ENCODE measurements at places on chromosomes 2 and 18.

DNA sequence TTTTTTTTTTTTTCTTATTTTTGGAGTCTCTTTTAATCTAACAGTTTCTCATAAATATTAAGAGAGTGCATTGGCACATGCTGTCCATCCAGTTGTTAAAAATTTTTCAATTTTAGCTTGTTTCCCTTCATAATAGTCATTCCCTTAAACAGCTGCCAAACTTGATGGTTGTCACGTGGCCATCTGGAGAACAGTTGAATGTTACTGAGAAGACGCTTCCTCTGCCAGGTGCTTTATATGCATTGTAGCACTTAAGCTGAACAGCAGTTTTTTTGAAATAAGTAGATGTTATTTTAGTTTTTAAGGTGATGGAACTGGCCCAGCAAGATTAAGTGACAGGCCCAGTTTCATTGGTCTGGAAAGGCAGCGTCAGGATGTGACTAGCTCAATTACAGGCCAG lies 3.3 kb downstream of the SMARCAL1 start:
- DNase-seq, result no peak

DNA sequence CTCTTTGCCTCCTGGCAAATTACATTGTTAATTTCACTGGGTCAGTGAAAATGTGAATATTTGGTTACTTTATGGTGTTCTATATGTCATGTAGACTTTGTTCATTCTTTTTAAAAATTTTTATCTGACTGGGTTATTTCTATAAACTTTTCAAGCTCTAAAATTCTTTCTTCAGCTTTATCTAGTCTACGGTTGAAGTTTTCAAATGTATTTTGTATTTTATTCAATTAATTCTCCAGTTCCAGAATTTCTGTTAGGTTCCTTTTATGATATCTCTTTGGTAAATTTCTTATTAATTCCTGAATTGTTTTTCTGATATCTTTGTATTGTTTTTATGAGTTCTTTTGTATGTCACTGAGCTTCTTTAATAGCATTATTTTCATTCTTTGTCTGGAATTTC lies 228.1 kb downstream of the LPIN1 start:
- DNase-seq, result no peak

DNA sequence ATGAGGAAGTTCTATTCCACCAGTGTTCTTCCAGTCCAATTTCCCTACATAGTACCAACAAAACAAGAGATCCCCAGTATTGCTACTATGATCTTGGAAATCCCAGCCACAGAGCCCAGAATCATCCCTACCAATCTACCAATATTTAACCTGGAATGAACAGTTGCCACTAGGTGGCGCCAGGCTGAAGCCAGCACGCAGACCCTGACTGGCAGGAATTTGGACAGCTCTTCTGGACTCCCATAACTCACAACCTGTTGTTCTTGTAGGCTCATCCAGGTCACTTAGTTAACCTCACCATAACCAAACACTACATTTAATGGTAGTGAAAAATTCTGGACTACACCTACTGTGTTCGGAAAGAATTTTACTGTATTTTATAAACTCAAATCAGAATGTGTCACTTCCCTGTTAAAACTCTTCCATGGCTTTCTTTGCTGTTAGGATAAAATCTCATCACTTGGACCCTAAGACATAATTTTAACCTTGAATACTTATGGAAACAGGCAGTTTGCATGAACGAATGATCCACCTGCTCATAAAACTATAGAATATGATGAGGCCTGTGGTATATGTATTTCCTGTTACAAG lies 59.8 kb upstream of the SLC38A11 start:
- peak; percentile 37 for DNase-seq

GRCh38 chr2:63792530-63792929 lies 49.2 kb upstream of the UGP2 start:
- no peak for DNase-seq

DNA sequence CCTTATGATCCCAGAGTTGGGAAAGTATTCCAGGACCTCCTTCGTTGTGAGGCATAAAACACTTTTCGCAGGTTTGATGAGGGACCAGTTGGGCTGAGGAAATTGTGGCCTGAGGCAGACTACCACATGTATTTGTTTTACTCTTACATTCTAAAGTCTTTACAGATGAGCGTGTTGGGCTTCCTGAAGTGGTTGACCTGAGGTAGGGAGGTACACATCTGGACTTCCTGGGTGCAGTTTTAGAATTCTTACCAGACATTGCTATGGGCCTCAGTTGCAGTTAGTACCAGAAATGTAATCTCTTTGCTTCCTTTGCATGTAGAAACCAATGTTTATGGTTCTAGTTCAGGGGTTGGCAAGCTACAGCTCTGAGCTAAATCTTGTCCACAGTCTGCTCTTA lies 48.7 kb downstream of the COA5 start:
- no peak for DNase-seq

DNA sequence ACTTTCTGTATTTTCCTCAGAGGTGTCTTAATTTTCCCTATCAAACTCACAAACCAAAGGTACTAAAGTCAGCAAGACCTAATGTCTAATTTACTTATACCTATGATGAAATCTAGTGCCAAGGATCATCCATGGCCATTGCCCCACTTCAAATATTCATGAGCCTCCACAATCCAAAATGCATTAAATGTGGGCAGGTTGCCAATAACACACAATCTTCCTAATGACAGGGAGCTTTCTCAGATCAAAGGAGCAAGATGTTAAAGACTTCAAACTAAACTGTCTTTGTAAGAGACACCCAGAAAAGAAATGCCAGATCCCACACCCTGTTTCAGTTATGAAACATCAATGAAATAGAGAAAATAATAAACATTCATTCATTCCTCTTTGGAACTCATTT lies 143.2 kb downstream of the TMEFF2 start:
- no peak for DNase-seq

- DNase-seq, result no peak
These were observed 40.6 kb downstream of the XRCC5 start for GRCh38 chr2:216149741-216150140.

GRCh38 chr2:25620077-25620476 lies 53.3 kb downstream of the DTNB start:
- DNase-seq, result no peak

DNA sequence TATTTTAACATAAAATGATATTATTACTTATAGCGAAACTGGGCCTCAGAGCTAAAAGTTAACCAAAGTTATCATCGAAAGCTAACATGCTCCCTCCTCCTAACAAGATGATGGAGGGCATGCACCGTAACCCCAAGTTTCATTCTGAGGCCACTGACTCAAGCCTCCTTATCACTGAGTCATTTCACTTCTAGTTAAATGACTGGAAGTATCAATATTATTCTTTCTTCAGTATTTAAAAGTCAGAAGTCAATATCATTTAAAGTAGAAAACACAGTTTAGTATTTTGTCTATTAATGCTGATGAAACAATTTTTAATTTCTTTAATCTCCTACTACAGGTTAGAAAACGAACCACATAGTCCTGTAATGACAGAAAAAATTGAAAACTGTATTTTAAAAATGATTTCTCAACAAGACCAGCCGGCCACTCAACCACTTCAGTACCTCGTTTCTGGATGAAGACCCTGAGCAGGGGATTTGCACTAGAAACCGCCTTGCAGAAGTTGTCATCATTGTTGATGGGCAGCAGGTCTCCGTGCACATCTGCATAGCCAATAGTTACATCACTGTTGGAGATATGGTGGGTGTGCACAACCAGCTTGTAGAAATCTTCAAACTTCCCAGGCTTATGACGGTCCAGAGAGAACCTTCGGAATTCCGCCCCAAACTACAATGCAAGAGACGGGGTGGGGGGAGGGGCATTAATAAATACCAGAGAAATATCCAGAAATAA lies 44.9 kb downstream of the PARD6G start:
- DNase-seq, result no peak

- no peak for DNase-seq
These were observed 5.6 kb downstream of the PHLPP1 start for GRCh38 chr18:62720766-62721613.

GRCh38 chr2:61993422-61994024 lies 88.0 kb downstream of the COMMD1 start:
- peak; percentile 14 for DNase-seq

GRCh38 chr2:19746611-19747309 lies 155.0 kb downstream of the TTC32 start:
- DNase-seq, result no peak

DNA sequence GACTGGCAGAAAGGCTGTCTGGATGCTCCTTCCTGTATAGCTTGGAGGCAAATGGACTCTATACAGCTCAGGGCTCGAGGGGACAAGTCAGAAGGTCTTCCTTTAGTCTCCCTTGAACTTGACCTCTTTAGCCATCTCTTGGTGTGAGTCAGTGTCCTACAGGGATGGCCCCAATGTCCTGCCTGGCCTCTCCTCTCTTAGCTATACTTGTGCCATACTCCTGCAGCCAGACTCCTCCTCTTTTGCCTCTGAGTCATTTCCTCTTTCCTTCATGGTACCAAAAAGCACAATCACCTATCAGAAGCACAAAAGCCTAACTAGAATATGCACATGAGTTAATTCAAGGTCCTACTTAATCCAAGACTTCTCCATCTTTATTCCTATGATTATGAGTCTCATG lies 112.7 kb downstream of the XRCC5 start:
- DNase-seq, result no peak

- no peak for DNase-seq
These were observed 336.6 kb downstream of the PAX3 start for GRCh38 chr2:221962186-221962585.

- no peak for DNase-seq
These were observed 487.6 kb downstream of the TMEM182 start for GRCh38 chr2:103249462-103249861.

GRCh38 chr18:75201282-75202270 lies 7.4 kb downstream of the PTGR3 start:
- no peak for DNase-seq

GRCh38 chr2:225558399-225559071 lies 159.0 kb downstream of the NYAP2 start:
- DNase-seq, result no peak

DNA sequence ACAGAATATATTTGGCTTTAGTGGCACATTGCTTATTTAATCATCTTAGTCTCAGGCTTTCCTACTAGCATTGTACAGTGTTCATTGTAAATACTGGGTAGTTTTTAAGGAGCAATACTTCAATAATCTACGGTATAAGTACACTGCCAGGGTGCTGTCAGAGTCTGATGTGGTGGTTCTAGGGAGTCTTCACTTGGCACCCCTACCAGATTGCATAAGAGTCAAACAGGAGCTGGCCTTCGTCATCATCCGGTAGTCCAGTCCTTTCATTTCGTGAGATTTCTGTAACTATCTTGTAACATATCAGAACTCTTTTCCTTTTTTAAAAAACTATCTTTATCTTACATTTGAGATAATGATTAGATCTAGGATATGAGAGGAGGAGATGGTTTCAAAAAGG lies 91.1 kb downstream of the ZNF532 start:
- no peak for DNase-seq

DNA sequence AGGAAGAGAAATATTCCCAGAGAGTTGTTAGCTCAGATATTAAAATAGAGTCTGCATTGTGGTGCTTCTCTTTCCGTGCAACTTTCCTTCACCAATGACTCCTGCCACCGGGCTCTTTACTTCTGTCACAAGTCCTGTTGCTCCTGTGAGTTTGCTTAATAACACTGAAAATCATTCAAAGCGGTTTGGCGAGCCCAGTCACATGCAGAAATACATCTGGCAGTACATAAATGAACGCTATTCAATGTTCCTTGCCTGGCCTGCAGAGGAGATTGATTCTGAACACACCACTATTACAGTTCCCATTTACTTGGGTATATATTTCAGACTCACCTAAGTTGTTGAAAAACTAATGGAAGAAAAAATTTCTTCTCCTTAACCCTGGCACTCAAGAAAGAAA lies 276.6 kb downstream of the ZNF521 start:
- no peak for DNase-seq

GRCh38 chr2:166335284-166335683 lies 40.5 kb downstream of the SCN9A start:
- no peak for DNase-seq

DNA sequence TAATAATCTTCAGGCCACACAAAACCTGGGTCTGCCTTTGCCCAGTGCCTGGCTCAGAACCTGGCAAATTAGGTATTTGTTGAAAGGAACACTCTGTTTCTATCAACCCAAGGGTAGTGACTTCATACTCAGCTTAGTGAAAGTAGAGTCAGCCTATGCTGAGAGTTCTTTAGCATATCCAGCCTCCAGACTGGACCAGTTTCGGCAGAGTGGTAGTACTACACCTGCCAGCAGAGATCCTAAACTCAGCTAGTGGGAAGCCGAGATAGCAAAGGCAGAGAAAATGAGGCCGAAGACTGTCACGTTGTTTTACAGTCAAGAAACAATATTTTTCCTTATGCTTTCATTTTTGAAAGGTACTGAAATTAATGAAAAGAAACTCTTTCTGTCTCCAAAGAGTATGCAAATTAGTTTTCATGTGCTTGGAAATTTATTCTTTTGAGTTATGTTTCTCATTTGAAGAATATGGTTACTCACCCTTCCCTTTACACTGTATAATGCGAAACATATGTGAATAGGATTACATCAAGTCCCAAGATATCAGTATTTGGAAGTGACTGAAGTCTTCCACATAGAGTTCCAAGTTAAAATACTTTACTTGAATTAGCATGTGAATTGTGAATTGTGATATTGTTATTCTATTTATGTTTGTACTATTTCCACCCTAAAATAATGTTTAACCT lies 52.2 kb upstream of the UGP2 start:
- DNase-seq, result no peak

DNA sequence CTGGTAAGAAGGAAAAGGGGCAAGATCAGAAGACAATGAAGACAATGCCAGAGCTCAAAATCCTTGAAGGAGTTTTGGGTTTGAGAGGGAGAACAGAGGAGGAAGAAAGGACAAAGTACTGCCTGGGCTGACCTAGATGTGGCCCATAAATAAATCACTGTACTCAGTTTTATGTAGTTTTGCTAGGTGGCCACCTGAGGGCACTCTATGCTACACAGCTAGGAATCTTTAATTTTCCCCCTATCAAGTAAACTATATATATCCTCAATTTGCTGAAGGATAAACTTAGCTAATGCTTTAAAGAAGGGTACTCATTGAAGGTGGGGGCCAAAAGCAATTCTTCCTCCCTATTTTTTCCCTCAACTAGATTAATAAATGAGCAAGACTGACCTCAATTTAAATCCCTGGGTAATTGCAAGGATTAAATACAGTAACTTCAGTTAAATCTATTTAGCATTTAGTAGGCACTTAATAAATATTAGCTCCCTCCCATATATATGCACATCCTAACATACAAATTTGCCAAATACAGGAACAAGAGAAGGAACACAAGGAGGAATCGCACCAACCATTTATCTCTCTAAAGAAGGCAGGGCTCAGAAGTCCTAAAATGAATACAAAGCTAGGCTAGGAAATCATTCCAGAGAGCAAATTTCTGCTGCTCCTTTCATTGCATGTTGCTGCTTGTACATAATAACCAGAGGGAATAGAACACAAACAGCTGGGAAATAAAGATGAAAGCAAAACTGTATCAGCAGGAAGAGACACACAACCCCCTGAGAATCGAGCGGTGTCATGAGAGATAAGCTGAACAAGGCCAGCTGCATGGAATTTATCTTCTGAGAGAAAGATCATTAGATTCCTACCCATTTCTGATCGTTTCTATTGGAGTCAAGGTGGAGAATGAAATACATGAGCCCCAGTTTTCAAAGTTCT lies 540.1 kb downstream of the NRXN1 start:
- peak; percentile 19 for DNase-seq

GRCh38 chr2:141041281-141041680 lies 1089.5 kb downstream of the LRP1B start:
- no peak for DNase-seq

All from CD4-positive, alpha-beta T cell treated with Interleukin-4 for 4 hours (primary cell).